ENCODE measurements at places on chromosomes 11 and 22. TPM values are rescaled to one million over a fixed set of nuclear protein-coding genes. Genes with fewer than 3 reads are reported as not detected.

SAA2 gene
- 7.7 TPM for total RNA-seq

SCO2 gene
- 9.5 TPM for total RNA-seq

LDHAL6A gene
- total RNA-seq, result not detected

CARNS1 gene
- total RNA-seq, result 0.22 TPM

PKP3 gene
- 2.8 TPM for total RNA-seq

SYT12 gene
- total RNA-seq, result 0.38 TPM

C11orf21 gene
- total RNA-seq, result not detected

YPEL4 gene
- 0.33 TPM for total RNA-seq

ARHGAP20 gene
- total RNA-seq, result 52.2 TPM

IRAG1 gene
- 5.5 TPM for total RNA-seq

FJX1 gene
- 1.1 TPM for total RNA-seq

EFCAB6 gene
- 2.6 TPM for total RNA-seq

Measured in subcutaneous adipose tissue (tissue), 4 donors.